ENCODE measurements at places on chromosomes 3 and 15.

DNA sequence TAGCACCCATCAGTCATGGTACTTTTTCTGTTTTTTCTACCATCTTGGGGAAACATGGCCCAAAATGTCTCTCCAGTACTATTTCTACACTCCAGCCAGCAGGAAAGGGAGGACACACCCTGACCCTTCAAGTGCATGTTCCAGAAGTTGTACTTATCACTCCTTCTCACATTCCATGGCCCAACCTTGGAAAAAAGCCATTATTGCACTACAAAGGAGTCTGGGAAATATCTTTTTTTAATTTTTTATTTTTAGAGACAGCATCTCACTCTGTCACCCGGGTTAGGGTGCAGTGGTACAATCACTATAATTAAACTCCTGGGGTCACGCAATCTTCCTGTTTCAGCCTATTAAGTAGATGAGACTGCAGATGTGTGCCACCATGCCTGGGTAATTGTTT is 100.0 kb upstream of the PPP2R3A start:
- DNase-seq, result no peak

- DNase-seq, result no peak
Observed at GRCh38 chr15:47551546-47551945, 165.8 kb upstream of the SEMA6D start.

GRCh38 chr3:184524981-184525336 is 36.6 kb upstream of the EPHB3 start:
- DNase-seq, result peak; percentile 29

DNA sequence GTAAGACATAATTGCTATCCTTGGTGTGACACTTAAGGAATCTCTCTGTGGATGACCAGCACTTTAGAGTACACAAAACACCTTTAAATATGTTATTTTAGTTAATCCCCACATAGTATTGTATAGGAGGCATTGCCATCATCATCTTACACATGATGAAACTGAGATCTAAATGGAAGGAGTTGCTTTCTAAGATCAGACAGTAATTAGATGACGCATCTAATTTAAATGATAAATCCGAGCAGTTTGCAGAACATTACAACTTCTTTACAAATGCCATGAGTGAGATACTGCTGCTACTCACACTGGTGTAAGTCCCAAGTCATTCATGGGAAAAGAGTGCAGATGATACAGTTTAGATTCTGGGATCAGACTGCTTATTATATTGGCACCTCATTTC is 431.9 kb downstream of the MFSD1 start:
- no peak for DNase-seq

- no peak for DNase-seq
Observed at GRCh38 chr15:70055601-70056051, 42.1 kb downstream of the TLE3 start.

GRCh38 chr3:172713316-172713715 is 2.4 kb upstream of the NCEH1 start:
- no peak for DNase-seq

- no peak for DNase-seq
Observed at GRCh38 chr3:25751725-25752124, 31.5 kb downstream of the NGLY1 start.

DNA sequence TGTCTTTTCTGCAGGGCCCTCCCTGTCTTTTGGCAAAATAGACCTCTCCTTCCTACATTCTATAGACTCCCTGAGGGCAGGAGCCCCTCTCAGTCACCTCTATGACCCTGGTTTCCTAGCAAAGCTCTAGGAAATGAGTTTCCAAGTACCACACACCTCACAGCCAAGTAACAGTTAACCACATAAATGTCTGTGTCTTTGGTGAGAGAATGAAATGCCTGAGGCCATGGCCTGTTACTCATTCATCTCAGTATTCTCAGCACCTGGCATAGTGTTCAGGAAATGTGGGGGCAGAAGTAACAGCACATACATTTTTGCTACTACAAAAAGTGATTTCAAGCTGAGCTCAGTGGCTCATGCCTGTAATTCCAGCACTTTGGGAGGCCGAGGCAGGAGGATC is 21.0 kb downstream of the RFT1 start:
- DNase-seq, result no peak

DNA sequence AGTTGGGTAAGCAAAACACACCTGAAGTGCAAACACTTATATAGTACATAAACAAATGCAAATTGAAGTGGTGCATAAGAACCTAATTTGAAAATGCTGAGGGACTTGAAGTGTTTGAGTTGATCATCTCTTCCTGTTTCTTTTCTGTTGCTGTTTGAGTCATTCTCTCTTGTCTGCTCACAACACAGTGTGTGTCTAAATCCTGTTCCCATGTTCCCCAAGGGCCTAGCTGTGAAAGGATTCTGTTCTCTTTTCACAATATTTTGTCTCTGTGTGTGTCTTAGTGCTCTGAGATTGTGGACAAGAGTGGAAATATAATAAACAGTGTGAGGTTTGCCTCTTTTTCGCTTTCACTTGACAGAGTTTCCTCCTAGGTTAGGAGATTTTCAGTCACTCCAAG is 6.1 kb downstream of the CD96 start:
- DNase-seq, result no peak

DNA sequence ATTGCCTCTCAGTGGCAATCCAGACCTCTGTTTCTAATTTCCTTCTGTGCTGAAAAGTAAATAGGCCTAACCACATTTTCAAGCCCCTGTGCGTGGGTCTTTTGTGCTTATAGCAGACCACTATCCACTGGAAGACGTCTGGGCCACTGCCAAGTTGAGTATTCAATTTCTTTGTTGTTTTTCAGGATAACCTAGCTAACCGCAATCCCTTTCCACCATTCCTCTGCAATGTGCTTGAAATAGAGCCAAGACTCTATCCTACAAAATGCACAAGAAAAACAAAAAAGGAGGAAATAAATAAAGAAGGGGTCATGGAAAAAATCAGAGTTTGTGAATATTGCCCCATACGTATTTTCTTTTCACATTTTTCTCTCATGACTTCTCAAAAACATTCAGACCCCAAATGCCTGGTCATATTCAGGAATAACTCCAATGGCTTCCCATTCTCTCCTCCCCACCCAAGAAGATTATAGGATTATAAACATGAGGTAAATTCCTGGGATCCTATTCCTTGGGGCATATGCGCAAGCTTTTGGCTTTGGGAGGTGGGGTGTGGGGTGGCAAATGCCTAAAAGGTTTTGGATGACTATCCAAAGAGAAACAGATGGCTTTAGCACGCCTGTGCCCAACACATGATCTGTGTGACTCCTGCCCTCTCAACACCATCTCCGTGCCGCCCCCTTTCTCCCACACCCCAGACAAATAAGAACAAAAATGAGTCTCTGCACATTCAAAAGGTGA is 217.9 kb upstream of the THBS1 start:
- DNase-seq, result peak; percentile 81

DNA sequence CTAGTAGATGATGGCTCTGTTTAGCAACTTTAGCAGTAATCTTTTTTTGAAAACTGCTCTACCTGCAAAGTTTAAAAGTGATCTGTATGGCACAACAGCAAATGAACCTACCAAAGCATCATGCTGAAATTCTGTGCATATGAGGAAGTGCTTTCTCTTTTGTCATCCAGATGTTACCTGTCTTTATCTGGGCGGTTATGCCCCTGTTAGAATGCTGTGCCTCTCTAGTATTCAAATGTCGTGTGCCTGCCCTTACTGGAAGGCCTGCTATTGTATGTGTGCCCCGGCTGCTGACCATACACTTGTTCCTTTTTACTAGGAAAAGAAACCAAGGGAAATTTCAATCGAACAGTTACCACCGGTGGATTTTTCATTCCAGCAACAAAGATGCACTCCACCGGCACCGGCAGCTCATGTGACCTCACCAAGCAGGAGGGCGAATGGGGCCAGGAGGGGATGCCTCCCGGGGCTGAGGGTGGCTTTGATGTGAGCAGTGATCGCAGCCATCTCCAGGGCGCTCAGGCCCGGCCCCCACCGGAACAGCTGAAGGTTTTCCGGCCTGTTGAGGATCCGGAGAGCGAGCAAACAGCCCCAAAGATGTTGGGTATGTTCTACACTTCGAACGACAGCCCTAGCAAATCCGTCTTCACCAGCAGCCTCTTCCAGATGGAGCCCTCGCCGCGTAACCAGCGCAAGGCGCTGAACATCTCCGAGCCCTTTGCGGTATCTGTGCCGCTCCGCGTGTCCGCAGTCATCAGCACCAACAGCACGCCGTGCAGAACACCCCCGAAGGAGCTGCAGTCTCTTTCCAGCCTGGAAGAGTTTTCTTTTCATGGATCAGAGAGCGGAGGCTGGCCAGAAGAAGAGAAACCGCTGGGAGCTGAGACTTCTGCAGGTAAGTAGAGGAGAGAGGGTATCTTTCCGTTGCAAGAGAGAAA is 61.6 kb downstream of the TMEM39A start:
- DNase-seq, result no peak

- no peak for DNase-seq
Observed at GRCh38 chr15:69908060-69908459, 189.7 kb downstream of the TLE3 start.

DNA sequence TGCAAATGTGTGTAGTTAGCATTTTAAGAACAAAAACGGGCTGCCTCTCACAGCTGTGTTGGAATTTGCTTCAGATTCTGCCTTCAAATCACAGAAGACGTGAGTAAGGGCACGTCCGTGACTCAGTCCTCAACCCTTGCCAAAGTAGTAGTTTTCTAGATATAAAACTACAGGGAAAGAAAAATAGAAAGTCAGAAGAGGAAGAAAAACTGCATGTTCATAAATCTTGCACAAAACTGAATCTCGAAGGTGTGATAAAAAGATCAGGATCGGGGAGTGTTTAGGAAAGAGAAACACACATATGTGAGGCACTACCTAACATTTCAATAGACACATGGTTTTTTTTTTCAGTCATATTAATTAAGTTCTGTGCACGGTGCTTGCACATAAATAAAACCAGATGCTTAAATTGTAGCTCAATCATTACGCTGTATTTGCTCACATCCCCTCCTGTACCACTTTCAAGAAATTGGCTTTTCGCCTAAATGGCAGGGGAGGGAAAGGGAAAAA is 71.7 kb downstream of the P3H2 start:
- peak; percentile 56 for DNase-seq

DNA sequence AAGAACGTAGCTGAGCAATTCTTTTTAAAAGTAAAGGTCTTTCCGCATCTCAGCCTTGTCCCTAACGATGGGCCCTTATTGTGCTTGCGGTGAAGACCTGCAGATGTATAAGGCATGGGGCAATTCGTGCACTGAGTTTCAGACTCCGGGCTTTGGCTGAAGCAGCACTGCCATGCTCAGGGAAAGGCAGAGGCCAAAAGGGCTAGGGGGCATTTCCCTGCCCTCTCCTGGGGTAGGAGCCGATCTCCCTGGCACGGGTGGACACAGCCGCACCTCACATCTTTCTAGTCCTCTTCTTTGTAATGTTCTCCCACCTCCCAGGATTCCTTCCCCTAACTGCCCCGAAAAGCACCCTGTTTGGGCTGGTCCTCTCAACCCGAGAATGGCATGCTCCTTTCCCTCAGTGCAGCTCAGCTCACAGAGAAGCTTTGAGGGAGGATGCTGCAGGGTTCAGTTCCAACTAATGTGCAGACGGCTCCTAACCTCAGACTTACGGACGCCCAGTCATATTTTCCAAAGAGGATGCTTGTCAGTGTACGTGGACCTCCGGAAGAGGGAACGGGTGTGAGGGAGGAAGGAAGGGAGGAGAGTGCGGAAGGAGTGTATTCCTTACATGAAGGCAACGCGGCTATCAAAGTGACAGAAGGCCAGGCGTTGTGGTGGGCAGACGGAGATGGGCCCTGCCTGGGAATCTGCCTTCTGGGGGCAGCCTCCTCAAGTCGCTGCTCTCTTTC is 61.2 kb downstream of the SYNM start:
- no peak for DNase-seq

DNA sequence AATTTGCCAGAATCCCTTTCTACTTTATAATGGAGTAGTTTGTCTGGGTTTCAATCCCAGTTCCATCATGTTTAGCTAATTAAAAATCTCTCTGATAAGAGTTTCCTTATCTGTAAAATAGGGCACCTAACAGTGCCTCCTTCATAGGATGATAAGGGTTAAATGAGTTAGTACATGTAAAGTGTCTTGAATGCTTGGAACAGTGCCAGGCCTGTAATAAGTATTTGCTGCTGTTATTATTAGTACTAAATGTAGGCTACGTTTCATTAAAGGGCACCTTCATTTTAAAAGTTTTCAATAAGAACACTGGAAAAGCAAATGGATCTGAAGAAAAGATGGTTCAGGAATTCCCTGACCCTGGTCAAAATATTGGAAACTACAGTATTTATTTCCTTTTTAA is 11.8 kb upstream of the SLC2A2 start:
- DNase-seq, result peak; percentile 34

DNA sequence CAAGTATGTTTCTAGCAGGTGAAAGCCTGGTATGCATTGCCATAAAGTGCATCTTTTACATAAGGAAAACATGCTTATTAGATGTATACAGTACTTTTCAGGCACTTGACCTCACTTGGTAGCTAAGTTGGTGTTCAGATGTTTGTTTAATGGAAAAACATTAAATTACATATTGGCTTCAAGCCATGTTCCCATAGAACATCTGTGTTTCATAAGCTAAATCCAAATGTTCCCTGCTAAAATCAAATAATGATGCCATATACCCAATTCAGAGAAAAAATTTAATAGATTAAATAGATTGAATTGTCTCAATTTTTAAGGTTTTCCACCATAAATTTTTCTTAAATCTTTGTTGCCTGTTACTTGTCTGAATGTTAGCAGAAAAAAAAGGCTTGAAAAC is 19.1 kb upstream of the RPL22L1 start:
- DNase-seq, result peak; percentile 83

- DNase-seq, result no peak
Observed at GRCh38 chr3:81692766-81693165, 68.7 kb downstream of the GBE1 start.

GRCh38 chr15:27383726-27384125 is 412.7 kb downstream of the GABRG3 start:
- DNase-seq, result no peak

All from NCI-H1105 treated with DMSO at 0.1 percent for 48 hours (cell line).